RWPE1 (cell line): ENCODE measurements at places on chromosomes 5 and 9.
A peak's percentile ranks its signal among the peaks of the same experiment; 100 is the strongest.

DNA sequence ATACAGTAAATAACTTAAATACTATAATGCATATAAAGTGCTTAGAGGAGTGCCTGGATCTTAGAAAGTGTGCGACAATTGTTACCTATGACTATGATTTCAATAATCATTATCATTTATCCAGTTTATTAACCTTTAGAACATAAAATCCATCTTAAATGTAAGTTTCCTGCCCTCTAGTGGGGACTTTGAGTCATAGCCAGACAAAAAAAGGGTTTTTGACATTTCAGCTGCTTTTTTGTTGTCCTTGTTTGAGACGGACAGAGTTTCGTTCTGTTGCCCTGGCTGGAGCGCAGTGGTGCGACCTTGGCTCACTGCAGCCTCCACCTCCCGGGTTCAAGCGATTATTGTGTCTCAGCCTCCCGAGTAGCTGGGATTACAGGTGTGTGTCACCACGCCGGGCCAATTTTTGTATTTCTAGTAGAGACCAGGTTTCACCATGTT is 9.7 kb upstream of the C9orf152 start:
- peak; percentile 51 for DNase-seq

DNA sequence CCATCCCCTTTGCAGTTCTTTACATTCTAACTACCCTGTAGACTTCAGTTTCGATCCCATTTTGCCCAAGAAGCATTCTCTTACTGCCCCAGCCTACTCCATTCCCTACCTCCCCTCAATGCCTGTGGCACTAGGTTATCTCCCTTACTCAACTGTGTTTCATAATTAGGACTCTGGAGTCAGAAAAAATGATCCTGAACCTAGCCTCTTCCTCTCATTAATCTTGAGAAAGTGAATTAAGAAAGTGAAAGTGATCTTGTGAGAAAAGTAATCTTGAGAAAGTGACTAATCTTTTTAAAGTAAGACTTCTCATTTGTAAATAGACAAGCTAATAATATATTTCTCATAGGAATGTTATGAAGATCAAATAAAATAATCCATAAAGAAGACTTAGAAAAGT is 444.0 kb upstream of the TRPC7 start:
- DNase-seq, result no peak

DNA sequence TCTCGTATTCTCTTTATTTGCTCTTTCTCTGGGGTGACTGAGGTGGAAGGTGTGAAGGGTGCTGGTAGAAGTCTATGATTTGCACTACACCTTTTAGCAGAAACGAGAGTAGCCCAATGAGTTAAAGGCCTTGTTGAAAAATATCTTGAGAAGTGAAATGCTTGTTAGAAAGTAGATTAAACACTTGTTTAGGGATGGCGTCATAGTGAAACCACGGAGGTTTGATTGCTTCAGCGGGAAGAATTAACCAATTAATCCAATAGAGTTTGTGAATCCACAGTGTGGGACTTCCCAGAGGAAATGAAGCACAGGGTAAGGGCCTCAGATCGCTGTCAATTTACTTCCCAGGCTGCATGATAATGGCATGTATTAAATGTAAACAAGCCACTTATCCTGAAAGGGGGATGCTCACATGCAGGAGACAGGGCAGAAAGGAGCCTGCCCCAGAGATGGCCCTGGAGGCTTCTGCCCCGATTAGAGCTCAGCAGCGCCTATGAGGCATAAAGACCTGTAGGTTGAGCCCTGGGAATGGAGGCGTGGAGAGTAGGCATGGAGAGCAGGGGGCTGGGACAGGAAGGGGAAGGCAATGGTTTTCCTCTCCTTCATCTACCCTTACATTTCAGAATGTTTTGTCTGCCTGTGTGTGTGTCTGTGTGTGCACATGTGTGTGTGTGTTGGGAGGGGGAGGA is 1.5 kb downstream of the FAM170A start:
- DNase-seq, result no peak

GRCh38 chr9:103799959-103800358 is 294.1 kb upstream of the SMC2 start:
- DNase-seq, result no peak

GRCh38 chr5:150147670-150148069 is 8.0 kb downstream of the PDGFRB start:
- DNase-seq, result no peak

GRCh38 chr9:135959814-135960213 is 1.4 kb downstream of the UBAC1 start:
- DNase-seq, result no peak

DNA sequence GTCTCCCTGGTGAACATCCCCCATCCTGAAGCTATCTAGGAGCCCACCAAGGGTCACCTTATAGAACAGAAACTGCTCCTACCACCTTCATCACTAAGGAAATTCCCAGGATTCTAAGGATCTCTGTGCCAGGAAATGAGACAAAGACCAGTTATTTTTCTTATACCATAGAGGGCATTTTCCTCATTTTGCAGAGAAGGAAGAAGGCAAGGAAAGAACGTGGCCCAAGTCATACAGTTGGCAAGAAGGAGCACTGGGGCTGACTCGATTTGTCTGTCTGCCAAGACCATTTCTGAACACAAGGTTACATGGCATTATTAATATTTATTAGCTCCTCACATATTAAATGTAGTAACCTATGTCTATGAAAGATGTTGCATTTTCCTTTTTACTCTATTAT is 49.6 kb upstream of the TNFSF15 start:
- DNase-seq, result no peak

- DNase-seq, result no peak
Observed at GRCh38 chr9:37410969-37411785, 11.3 kb upstream of the GRHPR start.

DNA sequence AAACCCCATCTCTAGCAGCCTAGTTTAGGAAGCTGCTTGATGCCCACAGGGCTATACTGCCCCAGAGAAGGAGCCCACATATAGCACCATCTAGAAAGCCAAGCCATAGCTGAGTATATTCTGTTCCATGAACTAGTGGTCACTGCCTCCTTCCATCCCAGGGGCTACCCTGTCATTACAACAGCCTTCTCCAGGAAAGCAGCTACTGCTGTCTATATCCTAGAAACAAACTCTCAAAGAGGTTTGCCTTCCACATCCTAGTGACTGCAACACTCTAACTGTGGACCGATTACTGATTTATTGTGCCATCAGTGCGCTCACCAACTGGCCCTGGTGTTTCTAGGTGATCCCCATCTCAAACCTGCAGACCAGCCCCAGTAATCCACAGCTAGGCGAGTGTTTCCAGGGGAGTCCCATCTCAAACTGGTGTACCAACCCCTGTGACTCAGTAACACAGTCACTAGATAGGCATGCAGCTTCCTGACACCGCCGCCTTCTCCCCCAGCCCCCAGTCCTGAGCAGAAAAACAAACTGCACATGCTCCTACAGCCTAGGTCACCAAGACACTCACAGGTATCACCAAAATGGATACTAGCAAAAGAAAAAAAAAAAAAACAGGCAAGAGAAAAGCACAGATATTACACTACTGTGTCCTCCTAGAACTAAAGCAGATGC is 14.8 kb downstream of the SPTLC1 start:
- peak; percentile 95 for DNase-seq

GRCh38 chr5:137414112-137414755 is 84.9 kb downstream of the SPOCK1 start:
- DNase-seq, result no peak

- no peak for DNase-seq
Observed at GRCh38 chr9:81213456-81213855, 475.9 kb downstream of the TLE1 start.

DNA sequence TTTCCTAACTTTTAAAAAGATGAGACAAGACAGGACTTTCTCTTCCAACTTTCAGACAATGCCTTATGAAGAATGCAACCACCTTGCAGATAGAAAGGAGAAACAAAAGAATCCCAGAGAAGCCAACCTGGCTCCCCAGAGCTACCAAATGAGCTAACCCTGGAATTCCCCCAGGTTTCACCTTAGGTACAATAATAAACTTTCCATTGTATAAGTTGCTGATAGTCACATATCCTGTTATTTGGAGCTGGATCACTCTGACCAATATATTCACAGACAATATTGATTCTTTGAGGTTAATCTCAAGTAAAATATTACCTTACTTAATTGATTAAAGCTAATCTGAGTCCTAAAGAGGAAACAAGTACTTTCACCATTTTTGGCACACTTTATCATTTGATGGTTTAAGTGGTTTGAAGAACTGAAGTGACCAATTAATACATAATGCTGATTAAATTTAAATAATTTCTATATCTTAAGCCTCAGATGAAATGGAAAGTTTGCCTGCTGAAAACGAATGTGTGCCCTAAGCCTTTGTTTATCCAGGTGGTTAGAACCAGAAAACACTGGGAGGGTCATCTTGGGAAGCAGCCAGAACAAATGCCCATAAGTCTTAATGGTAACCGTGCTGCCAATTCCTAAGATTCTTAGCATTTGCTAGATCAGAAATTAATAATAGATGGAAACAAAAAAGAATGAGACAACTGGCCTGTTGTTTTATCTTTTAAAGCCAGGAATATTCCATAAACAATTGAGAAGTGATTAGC is 159.6 kb upstream of the SLC12A2 start:
- DNase-seq, result no peak

- peak; percentile 92 for DNase-seq
Observed at GRCh38 chr5:150656191-150657132, 4.6 kb upstream of the MYOZ3 start.

GRCh38 chr5:127308945-127309344 is 18.3 kb downstream of the MEGF10 start:
- no peak for DNase-seq

DNA sequence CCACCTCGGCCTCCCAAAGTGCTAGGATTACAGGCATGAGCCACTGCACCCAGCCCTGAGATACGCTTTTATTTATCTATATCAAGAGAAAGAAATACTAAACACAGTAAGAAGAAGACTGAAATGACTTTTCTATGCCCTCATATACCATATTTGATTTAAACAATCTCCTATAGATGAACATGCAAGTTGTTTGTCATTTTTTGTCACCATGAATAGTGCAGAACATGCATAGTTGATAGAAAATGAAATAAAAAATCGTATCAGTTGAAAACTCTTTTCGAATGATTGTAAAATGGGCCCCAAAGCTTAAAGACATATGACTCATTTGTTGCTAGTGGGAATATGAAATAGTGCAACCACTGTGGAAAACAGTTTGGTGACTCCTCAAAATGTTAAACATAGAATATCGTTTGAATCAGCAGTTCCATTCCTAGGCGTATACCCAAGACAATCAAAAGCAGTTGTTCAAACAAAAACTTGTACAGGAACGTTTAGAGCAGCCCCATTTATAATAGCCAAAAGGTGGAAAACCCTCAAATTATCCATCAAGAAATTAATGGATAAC is 61.4 kb upstream of the ANKH start:
- DNase-seq, result no peak

DNA sequence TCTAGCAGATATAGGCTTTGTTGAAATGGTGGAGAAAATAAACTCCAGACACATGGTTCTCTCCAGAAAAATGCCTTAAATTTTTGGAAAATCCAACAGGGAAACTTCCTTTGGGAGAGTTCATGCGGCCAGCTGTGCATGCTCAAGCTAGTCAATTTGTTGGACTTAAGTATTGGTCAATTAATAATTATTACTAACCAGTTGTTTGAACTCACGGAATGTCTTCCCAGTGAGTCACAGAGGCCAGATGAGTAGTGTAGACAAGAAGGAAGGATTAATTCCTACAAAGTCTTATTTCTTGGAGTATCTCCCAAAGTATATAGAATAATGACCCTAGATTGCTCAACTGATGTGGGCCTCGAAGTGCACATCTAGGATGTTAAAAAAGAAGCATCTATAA is 103.6 kb downstream of the MACIR start:
- peak; percentile 8 for DNase-seq

DNA sequence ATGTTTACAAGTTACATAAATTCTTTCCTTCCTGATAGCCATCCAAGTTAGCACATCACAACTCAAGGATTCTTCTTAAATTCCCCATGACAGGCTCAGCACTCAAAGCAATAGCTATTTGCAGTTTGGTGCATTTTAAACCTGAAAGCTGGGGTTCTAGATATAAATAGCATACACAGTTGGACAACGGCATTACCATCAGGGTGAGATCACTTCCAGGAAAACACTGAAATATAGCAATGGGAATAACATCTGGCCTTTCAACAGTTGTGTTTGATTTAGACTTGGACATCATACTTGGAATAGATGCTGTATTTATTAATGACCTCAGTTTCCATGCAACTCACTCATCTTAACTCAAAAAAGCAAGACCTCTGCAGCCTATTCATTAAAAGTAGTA is 24.7 kb upstream of the LECT2 start:
- no peak for DNase-seq

DNA sequence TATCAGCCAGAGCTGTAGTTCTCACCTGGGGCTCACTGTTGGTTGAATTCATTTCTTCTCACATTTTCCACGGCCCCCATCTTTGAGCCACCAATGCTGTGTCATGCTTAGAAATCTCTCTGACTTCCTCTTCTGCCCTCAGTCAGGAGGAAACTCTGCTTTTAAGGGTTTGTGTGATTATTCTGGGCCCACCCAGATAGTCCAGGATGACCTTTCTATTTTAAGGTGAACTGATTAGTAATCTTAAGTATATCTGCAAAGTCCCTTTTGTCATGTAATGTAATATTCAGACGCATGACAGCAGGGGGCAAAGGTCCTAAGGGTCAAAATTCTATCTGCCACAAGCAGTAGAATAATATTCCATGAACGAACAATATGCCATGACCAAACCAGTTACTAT is 88.4 kb downstream of the AK8 start:
- DNase-seq, result no peak

DNA sequence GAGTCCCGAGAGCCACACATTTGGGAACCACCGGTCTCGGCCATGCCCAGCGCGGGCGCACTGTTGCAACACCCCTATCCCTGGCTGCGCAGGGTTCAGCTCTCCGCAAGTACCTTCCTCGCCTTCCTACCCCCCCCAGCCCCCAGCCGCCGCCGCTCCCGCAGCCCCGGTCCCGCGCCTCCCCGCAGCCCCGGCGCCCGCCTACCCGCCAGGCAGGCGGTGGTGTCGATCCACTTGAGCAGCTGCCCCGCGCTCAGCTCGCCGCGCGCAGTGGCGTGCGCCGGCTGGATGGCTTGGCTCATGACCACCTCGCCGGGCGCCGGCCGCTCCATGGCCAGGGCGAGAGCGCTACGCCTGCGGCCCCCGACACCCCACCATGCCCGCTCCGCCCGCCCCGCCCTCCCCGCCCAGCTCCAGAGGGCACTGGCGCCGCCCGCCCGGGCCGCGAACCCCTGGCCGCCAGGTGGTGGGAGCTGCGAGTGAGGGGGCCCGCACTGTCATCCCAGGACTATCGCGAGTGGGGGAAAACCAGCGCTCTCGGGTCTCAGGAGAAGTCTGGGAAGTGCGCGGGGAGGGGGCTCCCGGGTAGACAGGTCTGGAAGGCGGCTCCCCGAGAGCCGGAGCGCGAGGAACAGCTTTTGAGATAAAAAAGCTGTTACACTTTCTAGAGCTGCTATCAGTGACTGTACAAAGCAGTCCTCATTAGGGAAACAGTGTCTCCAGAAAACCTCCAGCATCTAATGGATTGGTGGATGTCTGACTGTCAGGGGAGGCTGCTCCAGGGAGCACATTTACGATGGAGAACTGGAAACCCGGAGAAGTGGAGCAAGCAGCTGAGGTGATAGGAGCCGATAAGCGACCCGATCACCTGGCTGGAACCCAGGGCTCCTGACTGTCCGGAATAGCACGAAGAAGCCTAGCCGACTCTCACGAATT is at the start of gene ACOT12:
ACOT12 (minus strand) TSS at position 352 of the 936 bp plus-strand sequence; CDS start at position 332, 20 bp downstream.
- no peak for DNase-seq

GRCh38 chr5:37921452-37921851 is 81.6 kb upstream of the GDNF start:
- no peak for DNase-seq

- DNase-seq, result peak; percentile 84
Observed at GRCh38 chr5:138077064-138077696, 6.7 kb upstream of the WNT8A start.
